Stomach (tissue), 19 donors: ENCODE measurements at places on chromosomes 6 and 20. TPM values are rescaled to one million over a fixed set of nuclear protein-coding genes. Genes with fewer than 3 reads are reported as not detected.
A peak's percentile ranks its signal among the peaks of the same experiment; 100 is the strongest.

The FOXA2 gene
- total RNA-seq: 14.6 TPM

The TLDC2 gene
- 1.5 TPM for total RNA-seq

The MUC21 gene
- total RNA-seq: not detected

The NINL gene
- 12.8 TPM for total RNA-seq

The OR2J1 gene
- not detected for total RNA-seq

- DNase-seq: peak; percentile 51
Measured at GRCh38 chr6:167103041-167103891, 19.6 kb upstream of the CCR6 start.

GRCh38 chr20:48406912-48407340 lies 420.9 kb downstream of the PREX1 start:
- DNase-seq: no peak

GRCh38 chr6:75234126-75234865 lies 9.3 kb downstream of the COX7A2 start:
- no peak for DNase-seq

- DNase-seq: no peak
Measured at GRCh38 chr6:151826517-151827142, 19.1 kb downstream of the ESR1 start.

- DNase-seq: peak; percentile 56
Measured at GRCh38 chr6:36241728-36242127, 28.1 kb upstream of the PNPLA1 start.

- DNase-seq: peak; percentile 63
Measured at GRCh38 chr6:135233686-135234491, 52.8 kb downstream of the MYB start.

DNA sequence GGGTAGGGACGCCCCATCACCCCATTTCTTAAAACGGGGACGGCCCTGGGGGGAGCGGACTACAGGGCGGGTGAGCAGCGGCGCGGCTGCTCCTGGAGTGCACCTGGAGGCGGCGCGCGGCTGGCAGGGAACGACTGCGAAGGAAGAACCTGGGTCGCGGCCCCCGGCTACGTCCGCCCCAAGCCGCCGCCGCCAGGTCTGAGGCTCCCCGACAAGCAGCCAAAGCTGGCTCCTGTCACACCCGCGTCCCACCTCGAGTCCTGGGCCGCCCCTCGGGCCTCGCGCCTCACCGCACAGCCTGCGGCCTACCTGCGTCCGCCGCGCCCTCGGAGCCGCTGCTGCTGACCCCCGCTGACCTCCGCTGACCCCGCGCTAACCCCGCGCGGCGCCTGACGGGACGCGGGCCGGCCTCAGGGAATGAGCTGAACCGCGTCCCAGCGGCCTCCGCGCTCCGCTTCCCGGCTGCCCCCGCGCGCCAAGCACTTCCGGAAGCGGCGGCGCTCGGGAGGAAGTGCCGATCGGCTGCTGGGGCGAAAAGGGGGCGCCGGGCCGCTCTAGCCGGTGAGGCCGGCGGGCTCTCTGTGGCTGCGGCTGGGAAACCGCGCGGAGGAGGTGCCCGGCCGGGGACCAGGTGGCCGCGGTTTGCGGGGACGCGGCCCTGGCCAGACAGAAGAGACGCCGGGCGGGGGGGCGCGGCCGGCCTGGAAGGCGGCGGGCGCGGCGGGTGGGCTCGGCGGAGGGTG lies at the start of the genes ARFRP1 and ZGPAT:
Gene ARFRP1, minus strand, starts transcription at position 419 of the 743 bp plus-strand sequence. CDS start 885 bp downstream, outside the sequence.
Gene ZGPAT, plus strand, starts transcription at position 482 of the 743 bp plus-strand sequence. CDS start 542 bp downstream, outside the sequence.
- peak; percentile 91 for DNase-seq

DNA sequence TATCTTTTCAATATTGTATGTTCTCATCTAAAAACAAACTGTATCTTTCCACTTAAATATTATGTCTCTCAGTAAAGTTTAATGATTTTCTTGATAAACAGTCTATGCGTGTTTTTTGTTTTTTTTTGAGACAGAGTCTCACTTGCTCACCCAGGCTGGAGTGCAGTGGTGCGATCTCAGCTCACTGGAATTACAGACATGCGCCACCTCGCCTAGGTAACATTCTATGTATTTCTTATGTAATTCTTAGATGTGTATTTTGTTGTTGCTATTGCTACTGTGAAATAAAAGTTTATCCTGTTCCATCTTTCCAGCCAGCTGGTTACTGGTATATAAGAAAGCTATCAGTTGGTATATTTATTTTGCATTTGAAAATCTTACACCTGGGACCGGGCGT lies 29.4 kb downstream of the ABHD12 start:
- no peak for DNase-seq

DNA sequence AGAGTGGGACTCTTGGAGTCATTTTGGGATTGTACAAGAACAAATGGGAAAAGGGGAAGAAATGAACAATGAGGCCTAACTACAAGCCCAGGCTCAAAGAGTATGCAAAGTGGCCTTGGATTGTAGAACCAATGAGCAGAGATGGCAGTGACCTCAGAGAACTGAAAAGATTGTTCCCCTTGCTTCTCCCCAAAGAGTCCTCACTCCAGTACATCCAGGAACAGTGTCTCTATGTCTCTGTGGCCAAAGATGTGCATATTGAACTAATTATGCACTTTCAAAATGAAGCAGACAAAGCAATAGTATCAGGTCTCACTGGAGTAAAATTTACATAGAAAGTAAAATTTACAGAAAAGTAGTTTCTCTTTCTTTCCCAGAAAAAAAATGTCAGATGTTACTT lies 81.0 kb downstream of the SMLR1 start:
- no peak for DNase-seq

DNA sequence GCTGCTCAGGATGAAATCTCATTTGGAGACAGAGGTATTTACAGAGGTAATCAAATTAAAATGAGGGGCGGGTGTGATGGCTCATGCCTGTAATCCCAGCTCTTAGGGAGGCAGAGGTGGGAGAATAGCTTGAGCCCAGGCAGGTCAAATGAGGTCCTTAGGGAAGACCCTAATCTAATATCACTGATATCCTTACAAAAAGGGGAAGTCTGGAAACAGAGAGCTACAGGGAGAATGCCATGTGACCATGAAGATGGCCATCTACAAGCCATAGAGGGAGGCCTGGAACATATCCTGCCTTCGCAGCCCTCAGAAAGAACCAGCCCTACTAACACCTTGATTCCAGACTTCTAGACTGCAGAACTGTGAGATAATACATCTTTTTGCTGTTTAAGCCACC lies 8.3 kb downstream of the MTCL3 start:
- DNase-seq: no peak
